ENCODE measurements at places on chromosomes 7 and 10.
A peak's percentile ranks its signal among the peaks of the same experiment; 100 is the strongest.

GRCh38 chr10:128568990-128569945 is 443.0 kb upstream of the MKI67 start:
- DNase-seq, result no peak

DNA sequence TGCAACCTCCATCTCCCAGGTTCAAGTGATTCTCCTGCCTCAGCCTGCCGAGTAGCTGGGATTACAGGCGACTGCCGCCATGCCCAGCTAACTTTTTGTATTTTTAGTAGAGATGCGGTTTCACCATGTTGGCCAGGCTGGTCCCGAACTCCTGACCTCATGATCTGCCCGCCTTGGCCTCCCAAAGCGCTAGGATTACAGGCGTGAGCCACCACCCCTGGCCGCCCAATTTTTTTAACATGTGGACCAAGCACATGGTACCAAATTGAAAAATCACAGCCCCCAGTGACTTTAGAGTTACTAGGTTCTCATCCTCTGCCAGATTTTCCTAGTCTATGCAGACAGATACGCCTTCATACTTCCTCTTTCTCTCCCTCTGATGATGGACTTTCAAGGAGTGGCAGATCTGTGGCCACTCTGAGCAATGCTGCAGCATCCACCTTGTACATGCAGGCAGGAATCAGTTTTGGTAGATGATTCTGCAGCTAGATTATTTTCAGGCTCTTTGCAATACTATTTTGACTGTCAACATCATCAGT is 34.0 kb upstream of the EZH2 start:
- no peak for DNase-seq

DNA sequence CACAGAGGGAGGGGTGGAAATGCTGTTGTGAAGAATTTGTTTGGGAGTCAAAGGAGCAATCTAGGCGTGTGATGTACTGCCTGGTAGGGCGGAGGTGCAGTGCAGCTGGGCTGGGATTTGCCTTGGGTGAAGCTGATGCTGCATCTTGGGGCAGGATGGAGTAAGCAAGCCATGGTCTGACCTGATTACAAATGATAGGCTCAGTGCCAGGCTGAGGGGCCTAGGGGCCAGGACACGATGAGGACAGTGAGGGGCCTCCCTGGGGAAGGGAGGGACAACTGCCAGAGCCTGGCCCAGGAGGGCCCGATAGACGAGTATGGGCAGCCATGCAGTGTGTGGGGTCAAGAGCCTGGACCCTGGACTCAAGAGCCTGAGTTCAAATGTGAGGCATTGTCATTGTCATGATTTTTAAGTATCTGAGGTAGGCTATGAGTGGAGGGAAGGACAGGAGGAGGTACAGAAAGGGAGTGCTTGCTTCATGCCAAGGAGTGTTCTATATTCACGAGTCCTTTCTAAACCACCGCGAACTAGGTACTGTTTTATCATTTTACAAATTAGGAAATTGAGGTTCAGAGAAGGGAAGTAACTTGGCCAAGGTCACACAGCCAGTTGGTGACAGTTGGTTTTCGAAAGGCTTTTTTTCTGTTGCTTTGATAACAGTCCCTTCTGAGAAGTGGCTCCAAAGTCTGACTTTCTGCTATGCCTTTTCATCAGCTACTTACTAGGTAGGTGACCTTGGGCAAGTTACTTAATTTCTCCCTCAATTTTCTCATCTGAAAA is 29.7 kb downstream of the HIF1AN start:
- DNase-seq, result no peak

DNA sequence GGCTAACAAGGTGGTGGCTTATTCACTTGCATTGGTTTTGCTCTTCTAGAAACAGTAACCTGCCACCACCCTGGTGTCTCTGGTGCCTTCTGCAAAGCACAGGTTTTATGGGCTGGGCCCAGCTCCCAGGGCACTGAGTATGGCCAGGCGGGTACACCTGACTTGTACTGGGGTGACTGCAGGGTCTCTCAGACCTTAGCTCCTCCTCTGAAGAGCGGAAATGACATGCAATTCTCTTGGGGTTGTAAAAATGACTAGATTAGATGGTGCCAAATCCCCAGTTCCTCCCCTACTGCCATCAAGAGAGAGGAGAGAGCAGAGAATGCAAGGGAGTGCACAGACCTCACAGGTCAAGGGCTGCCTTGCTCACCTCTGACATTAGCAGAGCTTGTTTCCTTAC is 14.7 kb downstream of the ESYT2 start:
- no peak for DNase-seq

GRCh38 chr10:129339191-129339590 is 127.8 kb upstream of the MGMT start:
- no peak for DNase-seq

GRCh38 chr7:131502810-131503508 is 53.5 kb downstream of the PODXL start:
- no peak for DNase-seq

DNA sequence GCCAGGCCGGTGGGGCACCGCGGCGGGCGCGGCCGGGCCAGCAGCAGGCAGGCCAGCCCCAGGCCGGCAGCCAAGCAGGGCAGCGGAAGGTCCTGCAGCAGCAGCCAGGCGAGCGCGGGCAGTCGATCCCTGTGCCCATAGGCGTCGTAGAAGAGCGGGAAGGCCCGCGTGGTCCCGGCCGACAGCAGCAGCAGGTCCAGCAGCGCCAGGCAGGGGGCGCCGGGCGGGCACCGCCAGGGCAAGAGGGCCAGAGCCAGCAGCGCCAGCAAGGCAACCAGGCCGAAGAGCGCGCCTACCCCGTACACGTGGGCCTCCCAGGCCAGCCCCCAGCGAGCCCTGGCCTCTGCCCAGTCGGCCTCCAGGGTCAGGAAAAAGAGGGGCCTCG is 8.4 kb upstream of the RBM28 start:
- no peak for DNase-seq

GRCh38 chr10:122407375-122408125 is 33.0 kb downstream of the PLEKHA1 start:
- peak; percentile 12 for DNase-seq

GRCh38 chr7:23791721-23792120 is 81.7 kb downstream of the STK31 start:
- no peak for DNase-seq

GRCh38 chr10:33799281-33799943 is 464.9 kb upstream of the NRP1 start:
- DNase-seq, result no peak

DNA sequence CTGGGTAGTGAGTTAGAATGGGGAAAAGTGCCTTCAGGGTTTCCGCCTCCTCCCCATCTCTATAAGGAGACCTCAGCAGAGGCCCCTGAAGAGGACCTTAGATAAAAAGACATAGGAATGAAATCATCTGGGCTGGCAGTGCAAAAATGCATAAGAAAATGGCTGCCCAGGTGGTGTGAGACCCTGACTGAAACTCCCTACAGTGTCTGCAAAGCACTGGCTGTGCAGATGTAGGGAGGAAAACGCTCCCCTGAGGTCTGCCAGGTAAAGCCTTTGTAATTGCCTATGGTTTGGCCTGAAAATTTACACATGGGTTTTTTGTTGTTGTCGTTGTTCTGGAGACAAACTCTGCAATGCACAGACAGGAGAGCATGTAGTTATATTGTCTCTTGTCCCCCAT is 128.1 kb upstream of the VWC2 start:
- DNase-seq, result no peak

GRCh38 chr7:102306916-102307677 is 20.4 kb downstream of the SH2B2 start:
- DNase-seq, result no peak

DNA sequence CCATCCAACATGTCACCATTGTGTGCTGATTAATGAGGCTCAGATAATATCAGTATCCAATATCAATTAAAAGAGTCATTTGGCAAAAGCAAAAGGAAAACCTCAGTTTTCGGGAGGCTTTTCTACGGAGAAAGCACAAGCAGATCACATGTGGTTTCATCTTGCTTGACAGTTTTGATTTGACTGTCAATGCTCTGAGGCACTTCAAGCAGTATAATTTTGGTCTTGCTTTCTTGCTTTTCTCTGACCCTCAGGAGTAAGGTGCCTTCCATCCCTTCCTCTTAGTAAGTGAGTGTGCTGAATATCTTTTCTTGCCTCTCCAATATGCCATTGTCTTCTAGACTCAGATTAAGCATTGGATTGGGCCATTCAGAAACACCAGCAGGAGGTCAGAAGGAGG is 115.5 kb upstream of the CALCR start:
- DNase-seq, result no peak

- DNase-seq, result no peak
These were observed 379.1 kb downstream of the INHBA start for GRCh38 chr7:41323806-41324205.

DNA sequence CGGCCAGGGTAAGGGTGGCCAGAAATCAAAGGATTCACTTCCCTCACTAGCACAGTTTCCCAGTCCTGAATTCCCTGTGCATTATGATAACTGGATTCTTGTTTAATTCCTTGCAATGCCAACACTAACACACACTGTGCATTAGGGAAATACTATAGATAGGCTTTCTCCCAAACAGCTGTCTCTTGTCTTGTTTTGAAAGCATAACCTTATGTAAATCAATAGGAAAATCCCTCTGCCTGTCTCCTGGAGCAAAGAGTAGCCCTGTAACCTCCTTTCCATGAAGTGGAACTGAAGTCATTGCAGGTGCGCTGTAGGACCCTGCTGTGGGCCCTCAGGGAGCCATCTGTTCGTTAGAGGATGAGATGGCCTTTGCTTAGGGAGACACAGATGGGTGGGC is 82.8 kb upstream of the FAM171A1 start:
- DNase-seq, result no peak

- no peak for DNase-seq
These were observed 17.1 kb downstream of the PNLIPRP2 start for GRCh38 chr10:116637830-116638229.

DNA sequence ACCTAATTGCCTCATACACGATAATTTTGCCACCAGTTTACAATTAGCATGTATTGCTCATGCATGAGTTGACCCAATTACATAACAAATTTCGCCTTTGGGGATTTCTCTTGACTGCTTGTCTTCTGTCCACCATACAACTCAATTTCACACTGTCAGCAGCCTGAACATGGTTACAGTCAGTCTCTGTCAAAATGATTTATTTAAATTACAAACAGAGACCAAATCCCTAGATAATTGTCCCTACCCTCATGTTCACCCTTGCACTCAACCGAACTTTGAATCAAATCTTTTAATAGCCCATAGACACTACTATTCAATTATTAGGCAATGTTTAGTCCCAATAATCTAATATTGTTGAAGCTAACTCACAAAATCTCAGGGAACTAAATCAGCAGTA is 59.7 kb upstream of the NEBL start:
- DNase-seq, result no peak

DNA sequence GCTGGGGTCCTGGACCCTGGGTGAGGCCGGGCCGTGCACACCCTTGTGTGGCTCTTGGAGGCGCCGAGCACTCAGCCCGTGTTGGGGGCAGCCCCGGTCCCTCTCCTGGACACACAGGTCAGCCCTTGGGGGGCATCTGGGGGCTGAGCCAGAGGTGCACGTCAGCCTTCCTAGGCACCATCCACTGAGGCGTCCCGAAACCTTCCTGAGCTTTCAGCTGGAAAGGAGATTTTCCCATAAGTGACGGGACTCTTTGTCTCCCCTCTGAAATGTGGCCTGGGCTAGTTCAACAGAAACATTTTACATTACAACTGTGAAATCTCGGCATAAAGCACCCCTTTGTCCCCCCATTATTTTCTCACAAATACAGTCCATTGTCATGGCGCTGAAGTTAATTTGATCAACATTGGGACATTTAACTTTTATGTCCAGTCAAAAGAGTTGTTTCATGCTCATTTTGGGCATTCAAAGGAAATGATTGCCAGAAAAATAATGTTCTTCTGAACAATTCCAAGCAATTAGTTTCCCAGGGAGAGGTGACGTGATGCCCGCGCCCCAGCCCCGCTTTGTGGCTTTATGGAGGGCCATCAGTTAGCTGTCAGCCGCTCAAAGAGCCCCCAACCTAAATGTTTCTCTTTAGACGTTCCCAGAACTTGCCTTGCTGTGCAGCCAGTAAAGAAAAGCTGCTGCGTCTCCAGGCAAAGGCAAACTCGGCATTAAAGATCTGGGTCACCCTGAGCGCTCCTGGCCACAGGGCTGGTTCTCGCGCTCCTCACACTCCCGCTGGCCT is 70.8 kb downstream of the NKX6-2 start:
- DNase-seq, result no peak

DNA sequence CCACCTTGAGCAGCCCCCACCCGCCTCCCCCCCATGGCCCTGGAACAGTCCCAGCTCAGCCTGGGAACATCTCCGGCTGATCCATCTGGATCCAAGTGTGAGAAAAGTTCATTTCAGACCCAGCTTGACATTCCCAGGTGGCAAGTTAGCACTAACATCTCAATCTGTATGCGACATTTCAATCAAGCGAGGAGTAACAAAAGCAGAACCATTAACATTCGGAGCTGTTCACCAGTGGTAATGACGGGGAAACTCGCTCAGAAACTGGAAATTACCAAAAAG is 65.4 kb downstream of the PAX2 start:
- no peak for DNase-seq

DNA sequence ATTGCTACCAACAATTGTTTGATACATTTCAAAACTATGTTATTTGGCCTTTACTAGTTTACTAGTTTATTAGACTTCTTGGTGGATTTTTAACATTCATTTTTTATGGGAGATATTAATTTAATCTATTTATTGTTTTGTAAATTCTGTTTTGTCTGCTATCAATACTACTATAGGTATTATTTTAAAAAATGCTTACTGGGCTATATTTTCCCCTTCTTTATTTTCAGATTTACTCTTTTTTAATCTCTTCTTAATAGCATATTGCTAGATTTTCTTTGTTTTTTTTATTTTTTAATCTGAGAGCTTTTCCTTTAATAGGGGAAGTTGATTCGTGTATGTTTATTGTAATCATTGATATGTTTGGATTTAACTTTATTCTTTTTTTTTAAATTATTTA is 147.5 kb downstream of the CDK14 start:
- no peak for DNase-seq

- no peak for DNase-seq
These were observed 99.6 kb downstream of the LMBR1 start for GRCh38 chr7:156793334-156793733.

DNA sequence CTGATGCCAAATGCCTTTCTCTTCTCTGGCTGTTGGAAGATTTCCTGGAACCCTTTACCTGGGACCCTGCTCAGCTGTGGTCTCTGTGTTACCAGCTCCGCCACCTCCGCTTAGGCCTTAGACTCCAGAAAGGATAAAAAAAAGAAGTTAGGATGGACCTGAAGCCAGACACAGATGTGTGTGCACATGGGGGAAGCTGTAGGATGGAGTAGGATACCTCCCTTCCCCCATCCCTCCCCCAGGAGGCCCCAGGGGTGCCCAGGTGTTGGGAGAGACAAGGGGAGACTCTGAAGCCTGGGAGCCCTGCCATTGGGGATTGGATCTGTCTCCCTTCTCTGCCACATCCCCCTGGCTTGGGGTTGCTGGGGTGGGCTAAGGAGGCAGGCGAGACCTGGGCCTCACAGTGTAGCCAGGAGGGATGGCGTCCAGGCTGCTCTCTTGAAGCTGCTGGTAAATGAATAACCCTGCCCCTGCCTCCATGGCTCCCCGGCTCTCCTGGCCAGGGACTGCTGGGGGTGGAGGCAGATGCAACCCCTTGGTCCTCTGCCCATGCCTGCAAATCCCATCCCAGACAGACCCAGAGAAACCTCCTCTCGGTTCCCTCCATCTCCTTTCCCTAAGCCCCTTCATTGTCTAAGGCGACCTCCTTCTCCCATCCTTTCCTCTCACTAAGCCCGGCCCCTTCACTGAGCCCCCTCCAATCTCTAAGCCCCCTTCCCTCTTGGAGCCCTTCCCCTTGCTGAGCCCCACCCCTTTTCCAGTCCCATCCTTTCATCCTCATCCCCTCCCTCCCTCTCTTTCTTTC is 8.0 kb downstream of the CLDN3 start:
- no peak for DNase-seq

GRCh38 chr7:36966636-36967035 is 242.3 kb upstream of the AOAH start:
- no peak for DNase-seq

GRCh38 chr7:11274074-11274473 is 300.4 kb downstream of the PHF14 start:
- no peak for DNase-seq
